MG63 (cell line): ENCODE measurements at places on chromosomes 7 and 10. TPM values are rescaled to one million over a fixed set of nuclear protein-coding genes. Genes with fewer than 3 reads are reported as not detected.

The NFE2L3 gene
- 15.2 and 19.2 TPM in 2 replicates for total RNA-seq

The LEP gene
- not detected in 2 replicates for total RNA-seq

The CPVL gene
- total RNA-seq = 7.0 and 8.9 TPM in 2 replicates

The DLG5 gene
- 22.6 and 33.8 TPM in 2 replicates for total RNA-seq

The PTN gene
- 0.20 TPM in 1 of 2 replicates, not detected in the other for total RNA-seq

The TIAL1 gene
- 29.2 and 30.7 TPM in 2 replicates for total RNA-seq

The PRSS37 gene
- not detected in 2 replicates for total RNA-seq

The MUC3A gene
- total RNA-seq = not detected in 2 replicates

The AOAH gene
- not detected in 2 replicates for total RNA-seq

The NUTM2E gene
- total RNA-seq = not detected in 2 replicates

The PTER gene
- 32.7 and 37.7 TPM in 2 replicates for total RNA-seq

The CYCS gene
- 56.2 and 67.8 TPM in 2 replicates for total RNA-seq

The SYT15B gene
- total RNA-seq = 0.26 and 1.1 TPM in 2 replicates

The MOGAT3 gene
- not detected in 2 replicates for total RNA-seq

The ZNF467 gene
- total RNA-seq = not detected in 2 replicates

The MUC12 gene
- not detected in 2 replicates for total RNA-seq

The PPP1R3A gene
- not detected in 2 replicates for total RNA-seq

The OR2A42 gene
- total RNA-seq = not detected in 2 replicates

The NEURL1 gene
- not detected in 2 replicates for total RNA-seq

The SUN3 gene
- not detected in 2 replicates for total RNA-seq

The SRRM3 gene
- total RNA-seq = 1.2 and 1.4 TPM in 2 replicates

The KCNK18 gene
- total RNA-seq = not detected in 2 replicates

The GRM3 gene
- total RNA-seq = not detected in 2 replicates

The GIGYF1 gene
- total RNA-seq = 9.1 and 9.2 TPM in 2 replicates

The C10orf62 gene
- not detected in 2 replicates for total RNA-seq

The NCF1 gene
- total RNA-seq = not detected in 2 replicates

The SEC24C gene
- 58.8 and 74.6 TPM in 2 replicates for total RNA-seq

The TMEM26 gene
- total RNA-seq = 0.25 TPM in 1 of 2 replicates, not detected in the other

The GPR15LG gene
- not detected in 2 replicates for total RNA-seq

The ALOX5 gene
- not detected in 2 replicates for total RNA-seq

The FKBP6 gene
- total RNA-seq = not detected in 2 replicates

The CFAP46 gene
- 0.33 TPM in 1 of 2 replicates, not detected in the other for total RNA-seq

The SMO gene
- total RNA-seq = 9.0 and 14.3 TPM in 2 replicates

The ACTL6B gene
- not detected in 2 replicates for total RNA-seq

The PNLIPRP3 gene
- total RNA-seq = not detected in 2 replicates

The AKR1C3 gene
- 8.7 and 11.3 TPM in 2 replicates for total RNA-seq

The ANKRD26 gene
- total RNA-seq = 4.3 and 4.5 TPM in 2 replicates

The TSPAN13 gene
- total RNA-seq = 1.2 and 5.0 TPM in 2 replicates
